ENCODE measurements at places on chromosomes 2 and 18. TPM values are rescaled to one million over a fixed set of nuclear protein-coding genes. Genes with fewer than 3 reads are reported as not detected.

Gene PDCD1
- 2.2 TPM for total RNA-seq

Gene TMEM198
- 0.46 TPM for total RNA-seq

Gene TTLL4
- 28.6 TPM for total RNA-seq

Gene ARPC2
- 621 TPM for total RNA-seq

Gene MAPK4
- not detected for total RNA-seq

Gene CYRIA
- total RNA-seq, result 0.12 TPM

Gene SLC5A7
- not detected for total RNA-seq

Gene DAW1
- total RNA-seq, result not detected

Gene EPAS1
- total RNA-seq, result 21.5 TPM

Gene NYAP2
- not detected for total RNA-seq

Gene GRP
- total RNA-seq, result not detected

Gene IKZF2
- 2.1 TPM for total RNA-seq

Gene C2orf72
- 0.65 TPM for total RNA-seq

Gene SMYD1
- not detected for total RNA-seq

Gene CENPA
- total RNA-seq, result 33.8 TPM

Gene GGCX
- total RNA-seq, result 18.4 TPM

Gene GALNT14
- total RNA-seq, result not detected

Gene TEKT4
- not detected for total RNA-seq

Gene TMEM37
- not detected for total RNA-seq

Gene CD28
- total RNA-seq, result 132 TPM

Gene SKOR2
- not detected for total RNA-seq

Gene C1GALT1C1L
- not detected for total RNA-seq

Gene GALNT13
- 0.43 TPM for total RNA-seq

Gene DTNB
- 28.9 TPM for total RNA-seq

Gene ELOA2
- not detected for total RNA-seq
